ENCODE measurements at places on chromosomes 2 and 18. TPM values are rescaled to one million over a fixed set of nuclear protein-coding genes. Genes with fewer than 3 reads are reported as not detected.

Gene TDRD15
- not detected for total RNA-seq

Gene TMEM17
- total RNA-seq = 4.4 TPM

Gene LOXL3
- total RNA-seq = 11.9 TPM

Gene ADCYAP1
- 0.16 TPM for total RNA-seq

Gene ANKRD53
- total RNA-seq = 6.5 TPM

Gene IL36B
- not detected for total RNA-seq

Gene ZNF521
- total RNA-seq = 35.7 TPM

Gene ANKRD23
- 6.0 TPM for total RNA-seq

Gene FBXO41
- total RNA-seq = 0.18 TPM

Gene GKN2
- not detected for total RNA-seq

Gene CFC1
- total RNA-seq = not detected

Gene KLHL41
- 2.1 TPM for total RNA-seq
